ENCODE measurements at places on chromosomes 5 and 9.

DNA sequence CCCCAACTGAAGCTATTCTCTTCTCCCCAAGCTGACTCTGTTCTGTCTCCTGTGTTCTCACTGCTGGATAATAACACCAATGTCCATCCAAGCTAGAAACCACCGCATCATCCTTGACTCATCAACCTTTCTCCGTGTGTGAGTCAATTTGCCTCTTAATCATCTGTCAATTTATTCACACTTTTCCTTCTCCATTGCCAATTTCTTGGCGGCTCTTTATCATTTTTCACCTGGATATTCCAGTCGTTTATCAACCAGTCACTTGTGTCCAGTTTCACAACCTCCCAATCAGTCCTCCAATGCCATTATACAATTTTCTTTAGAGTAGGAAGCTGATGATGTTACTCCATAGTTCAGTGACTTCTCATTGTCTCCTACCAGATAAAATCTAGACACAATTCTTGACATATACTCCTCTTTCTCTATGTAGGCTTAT lies 45.4 kb upstream of the LIFR start:
- peak; percentile 70 for DNase-seq

GRCh38 chr9:130658893-130659698 lies 5.3 kb upstream of the PRDM12 start:
- no peak for DNase-seq

- no peak for DNase-seq
Observed at GRCh38 chr9:110072597-110073355, 135.2 kb downstream of the C9orf152 start.

- no peak for DNase-seq
Observed at GRCh38 chr5:179382486-179382885, 37.2 kb upstream of the ADAMTS2 start.

All from astrocyte of the spinal cord (primary cell).